Endothelial cell of coronary artery (primary cell): ENCODE measurements at places on chromosomes 12 and 14. TPM values are rescaled to one million over a fixed set of nuclear protein-coding genes. Genes with fewer than 3 reads are reported as not detected.

TDRD9 gene
- total RNA-seq, result 1.0 and 1.3 TPM in 2 replicates

OAS2 gene
- total RNA-seq, result 5.8 and 11.4 TPM in 2 replicates

RPS26 gene
- total RNA-seq, result 95.3 and 130 TPM in 2 replicates

ATP2B1 gene
- total RNA-seq, result 23.5 and 32.5 TPM in 2 replicates

SOAT2 gene
- not detected in 2 replicates for total RNA-seq
